Effector CD4-positive, alpha-beta T cell (primary cell): ENCODE measurements at places on chromosomes 1 and 21.
A peak's percentile ranks its signal among the peaks of the same experiment; 100 is the strongest.

GRCh38 chr21:34501716-34502115 lies 10.3 kb downstream of the KCNE1 start:
- no peak for DNase-seq

GRCh38 chr1:197180252-197180878 lies 33.9 kb upstream of the ASPM start:
- no peak for DNase-seq

DNA sequence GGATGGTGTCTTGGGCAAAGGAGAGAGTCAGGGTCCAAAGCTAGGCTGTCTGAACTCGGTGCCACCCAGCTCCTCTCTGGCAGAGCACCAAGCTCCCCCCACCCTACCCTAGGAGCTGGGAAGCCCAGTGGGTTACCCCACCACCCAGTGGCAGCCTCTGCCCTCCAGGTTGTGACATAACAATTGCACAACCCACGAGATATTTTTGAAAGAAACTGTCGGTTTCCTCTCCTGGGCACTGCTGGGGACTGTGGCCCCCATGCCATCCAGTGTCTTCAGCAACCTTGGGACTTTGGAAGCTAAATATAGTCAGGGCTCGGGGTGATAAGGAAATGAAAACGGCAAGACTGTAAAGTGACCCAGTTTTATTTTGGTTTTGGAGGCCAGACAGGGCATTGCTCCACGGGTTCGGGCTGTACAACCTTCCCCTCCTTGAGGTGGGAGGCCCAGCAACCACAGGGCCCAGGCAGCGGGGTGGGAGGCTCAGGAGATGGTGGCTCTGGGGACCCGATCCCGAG lies 1.4 kb downstream of the CITED4 start:
- DNase-seq, result no peak

GRCh38 chr1:100721526-100722207 lies 2.1 kb downstream of the VCAM1 start:
- DNase-seq, result no peak

GRCh38 chr1:198563583-198563982 lies 23.1 kb upstream of the ATP6V1G3 start:
- DNase-seq, result no peak

DNA sequence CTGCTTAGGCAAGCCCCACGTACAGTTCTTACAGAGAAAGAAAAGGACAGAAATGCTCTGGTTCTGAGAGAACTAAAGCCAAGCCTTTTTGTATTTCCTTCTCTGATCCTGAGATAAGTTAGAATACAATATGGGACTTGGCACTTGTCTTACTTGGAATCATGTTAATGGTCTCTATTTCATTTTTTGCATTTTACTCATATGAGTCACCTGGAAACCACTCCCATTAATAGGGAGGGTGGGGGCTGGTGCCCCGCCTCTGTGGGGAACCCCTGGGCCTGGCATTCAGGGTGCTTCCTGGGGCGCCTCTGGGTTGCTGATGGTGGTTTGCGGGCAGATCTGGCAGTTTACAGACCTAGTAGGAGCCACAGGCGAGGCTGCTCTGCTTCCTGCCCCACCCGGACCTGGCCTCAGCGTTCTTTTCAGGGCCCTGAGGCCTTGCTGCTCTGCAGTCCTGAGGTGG lies 26.7 kb downstream of the TSPAN2 start:
- DNase-seq, result peak; percentile 92

DNA sequence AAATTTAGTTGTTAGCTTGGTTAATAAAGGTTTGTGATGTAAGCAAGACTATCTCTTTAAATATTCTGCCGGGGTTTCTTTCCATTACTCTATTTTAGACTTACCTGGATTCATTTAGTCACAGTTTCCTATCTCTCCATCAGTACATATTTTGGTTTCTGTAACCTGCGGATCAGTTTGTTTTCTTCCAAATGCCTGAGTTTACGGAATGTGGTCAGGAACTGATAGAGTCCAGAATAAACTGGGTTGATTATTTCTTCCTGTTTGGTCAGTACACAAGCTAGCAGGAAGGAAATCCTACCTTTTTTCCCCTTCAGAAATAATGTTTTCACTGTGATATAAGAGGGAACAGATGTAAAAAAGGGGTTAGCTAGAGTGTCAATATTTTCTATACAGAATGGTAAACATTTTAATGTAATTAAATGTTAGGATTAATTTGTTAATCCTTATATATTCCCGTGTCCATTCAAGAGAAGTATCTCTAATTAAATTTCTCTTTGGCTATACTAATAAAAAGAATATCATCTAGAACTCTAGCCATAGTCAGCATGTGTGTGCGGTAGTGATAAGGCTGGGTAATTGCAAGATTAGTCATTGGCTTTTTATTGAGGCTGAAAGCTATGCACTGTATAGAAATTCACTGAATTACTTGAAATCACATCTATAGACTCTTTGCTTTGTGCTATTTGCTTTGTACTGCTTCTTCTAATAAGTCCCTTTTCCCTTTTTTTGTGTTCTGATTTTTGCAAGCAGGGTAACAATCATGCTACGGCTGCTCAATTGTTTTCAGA lies 144.7 kb upstream of the ADGRL4 start:
- no peak for DNase-seq

GRCh38 chr1:236173174-236173767 lies 30.9 kb downstream of the GPR137B start:
- no peak for DNase-seq
